Activated CD8-positive, alpha-beta memory T cell treated with anti-CD3 and anti-CD28 coated beads for 48 hours (primary cell): ENCODE measurements at places on chromosomes 6 and 20.

DNA sequence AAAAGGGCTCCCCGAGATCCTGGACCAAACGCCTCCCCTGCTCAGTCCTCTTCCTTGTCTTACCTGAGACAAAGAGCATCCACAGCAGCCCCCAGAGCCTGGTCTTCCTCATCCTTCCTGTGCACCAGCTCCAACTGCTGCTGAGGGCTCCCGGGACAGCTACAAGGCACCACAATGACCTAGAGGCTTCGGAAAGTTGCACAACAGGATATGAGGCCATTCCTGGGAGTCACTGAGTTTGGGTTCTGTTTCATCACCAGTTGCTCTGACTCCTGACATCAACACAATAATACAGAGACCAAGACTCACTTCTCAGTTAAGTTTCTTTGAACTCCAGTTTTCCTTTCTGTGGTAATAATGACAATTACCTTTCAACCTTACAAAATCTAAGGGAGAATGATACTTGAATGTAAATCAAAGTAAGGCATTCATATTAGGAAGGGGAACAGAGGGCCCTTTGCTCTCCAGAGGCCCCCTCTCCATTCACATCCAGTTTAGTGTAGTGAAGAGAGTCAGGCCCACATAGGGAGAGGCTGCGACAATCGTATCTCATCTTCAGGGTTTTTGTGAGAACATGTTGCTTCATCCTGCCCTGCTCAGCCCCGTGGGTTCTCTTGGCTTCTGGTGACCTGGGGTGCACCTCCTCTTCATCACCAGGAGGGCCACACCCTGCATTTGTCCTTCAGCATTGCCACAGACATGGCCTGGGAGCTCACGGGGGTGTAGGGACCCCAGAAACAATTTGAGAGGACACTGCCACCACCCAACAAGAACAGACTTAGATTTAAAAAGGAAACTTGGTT lies at the start of gene TREM1:
TSS of gene TREM1 (minus strand) at position 139 of the 803 bp plus-strand sequence. CDS start at position 112, 27 bp downstream.
- DNase-seq: no peak

DNA sequence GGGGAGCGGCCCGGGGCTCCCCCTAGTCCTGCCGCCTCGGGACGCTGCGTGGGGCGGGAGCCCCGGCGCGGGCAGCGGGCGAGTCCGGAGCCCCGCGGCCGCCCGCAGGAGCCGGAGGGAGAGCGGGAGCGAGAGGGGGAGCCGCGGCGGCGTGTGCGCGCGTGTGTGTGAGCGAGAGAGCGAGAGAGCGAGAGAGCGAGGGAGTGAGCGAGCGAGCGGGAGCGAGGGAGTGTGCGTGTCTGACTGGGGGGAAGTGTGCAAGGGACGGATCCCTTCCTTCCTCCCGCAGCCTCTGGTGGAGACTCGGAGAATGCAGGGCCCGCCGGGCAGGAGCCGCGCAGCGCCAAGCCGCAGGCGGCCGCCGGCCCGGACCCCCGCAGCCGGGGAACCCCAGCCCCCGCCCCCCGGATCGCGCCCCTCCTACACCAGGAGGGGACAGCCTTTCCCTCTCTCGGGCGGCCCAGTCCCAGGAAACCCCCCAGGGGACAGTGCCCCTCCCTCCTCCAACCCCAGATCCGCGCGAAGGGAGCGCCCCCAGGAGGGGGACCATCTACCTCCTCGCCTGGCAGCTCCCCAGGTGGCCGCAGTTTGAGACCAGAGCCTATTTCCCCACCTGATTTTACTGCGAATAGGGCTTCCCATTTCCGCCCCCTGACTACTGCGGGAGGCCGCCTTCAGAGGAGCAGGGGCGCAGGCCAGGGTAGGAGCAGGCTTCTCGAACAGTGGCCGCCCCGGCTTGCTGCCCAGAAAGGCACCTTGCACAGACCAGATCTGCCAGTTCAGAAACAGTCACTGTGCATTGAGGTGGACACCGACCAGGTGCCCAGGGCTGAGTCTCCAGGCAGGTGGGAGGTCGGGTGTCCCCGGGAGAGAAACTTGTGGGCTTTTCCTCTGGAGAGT lies at the start of gene CDH22:
TSS of gene CDH22 (minus strand) at position 241 of the 900 bp plus-strand sequence. CDS start 57,204 bp downstream, outside the sequence.
- no peak for DNase-seq

DNA sequence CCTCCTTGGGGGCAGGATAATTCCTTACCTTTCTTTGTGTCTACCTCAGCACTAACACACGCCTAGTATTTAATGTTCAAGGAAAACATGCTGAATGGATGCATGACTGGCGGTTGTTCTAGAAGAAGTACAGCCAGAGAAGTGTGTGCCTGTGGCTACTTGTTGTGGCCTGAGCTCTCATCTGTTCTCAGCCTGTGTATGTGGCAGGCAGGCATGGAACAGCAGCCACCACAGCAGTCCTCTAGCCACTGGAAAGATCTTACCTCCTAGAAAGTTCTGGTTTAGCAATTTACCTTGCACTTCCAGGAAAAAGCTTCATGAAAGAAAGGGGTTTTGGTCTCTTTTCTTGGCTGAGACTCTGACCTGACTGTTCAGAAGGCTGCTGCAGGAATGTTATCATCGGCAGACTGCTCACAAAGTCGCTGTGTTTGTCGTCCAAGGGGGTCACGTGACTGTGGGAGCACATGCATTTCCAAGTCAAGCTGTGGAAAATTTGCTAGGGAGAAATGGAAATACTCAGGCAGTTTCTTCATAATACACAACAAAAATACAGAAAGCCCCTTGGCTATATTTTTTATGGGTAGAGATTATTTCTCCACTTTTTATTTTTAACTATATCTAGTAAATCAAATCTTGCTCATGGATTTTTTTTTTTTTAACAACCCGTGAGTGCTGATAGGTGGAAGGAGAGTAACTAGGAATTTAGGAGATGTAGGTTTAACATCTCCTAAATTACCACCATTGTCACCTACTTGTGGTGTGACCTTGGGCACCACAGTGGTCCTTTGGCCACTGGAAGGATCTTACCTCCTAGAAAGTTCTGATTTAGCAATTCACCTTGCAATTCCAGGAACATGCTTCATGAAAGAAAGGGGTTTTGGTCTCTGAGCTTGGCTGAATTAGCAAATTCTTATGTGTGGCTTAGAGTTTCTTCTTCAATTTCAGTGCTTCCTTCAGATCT lies 110.8 kb upstream of the GPR6 start:
- DNase-seq: no peak

GRCh38 chr6:109164331-109164730 lies 69.0 kb downstream of the CEP57L1 start:
- no peak for DNase-seq

GRCh38 chr6:38305995-38306681 lies 333.6 kb downstream of the BTBD9 start:
- DNase-seq: no peak

- DNase-seq: no peak
These were observed 17.9 kb upstream of the MOCS1 start for GRCh38 chr6:39952167-39952566.

DNA sequence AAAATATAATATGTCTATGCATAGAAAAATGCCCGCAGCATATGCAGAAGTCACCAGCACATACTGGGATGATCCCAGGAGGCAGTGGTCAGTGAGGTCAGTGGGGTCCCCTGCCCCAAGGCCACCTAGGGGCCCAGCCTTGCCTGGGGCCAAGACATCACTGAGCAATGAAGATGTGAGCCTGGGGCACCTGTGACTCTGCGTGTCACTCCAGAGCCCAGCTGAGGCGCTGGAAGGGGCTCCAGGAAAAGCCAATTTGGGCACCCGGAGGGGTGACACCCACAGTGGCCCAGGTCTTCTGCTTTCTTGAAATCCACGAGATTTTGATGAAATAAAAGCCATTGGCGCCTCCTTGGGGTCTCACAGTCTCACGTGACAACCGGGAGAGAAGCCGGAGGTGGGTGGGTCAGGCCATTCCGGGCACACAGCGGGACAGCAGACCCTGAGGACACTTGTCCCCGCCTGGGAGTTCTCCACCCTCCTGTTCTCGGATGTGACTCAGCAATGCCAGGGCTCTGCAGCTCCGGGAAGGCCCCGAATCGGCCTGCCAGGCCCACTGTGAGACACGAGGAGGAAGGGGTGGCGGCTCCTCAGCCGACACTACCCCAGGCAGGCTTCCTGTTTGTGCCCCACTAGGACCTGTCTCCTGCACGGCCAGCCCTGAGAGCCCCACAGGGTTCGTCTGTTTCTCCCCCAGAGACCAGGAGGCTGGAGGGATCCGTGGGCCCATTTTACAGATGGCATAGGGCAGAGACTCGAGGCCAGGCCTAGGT lies 24.4 kb upstream of the SLCO4A1 start:
- peak; percentile 57 for DNase-seq

GRCh38 chr6:34159844-34160243 lies 14.0 kb upstream of the GRM4 start:
- no peak for DNase-seq

DNA sequence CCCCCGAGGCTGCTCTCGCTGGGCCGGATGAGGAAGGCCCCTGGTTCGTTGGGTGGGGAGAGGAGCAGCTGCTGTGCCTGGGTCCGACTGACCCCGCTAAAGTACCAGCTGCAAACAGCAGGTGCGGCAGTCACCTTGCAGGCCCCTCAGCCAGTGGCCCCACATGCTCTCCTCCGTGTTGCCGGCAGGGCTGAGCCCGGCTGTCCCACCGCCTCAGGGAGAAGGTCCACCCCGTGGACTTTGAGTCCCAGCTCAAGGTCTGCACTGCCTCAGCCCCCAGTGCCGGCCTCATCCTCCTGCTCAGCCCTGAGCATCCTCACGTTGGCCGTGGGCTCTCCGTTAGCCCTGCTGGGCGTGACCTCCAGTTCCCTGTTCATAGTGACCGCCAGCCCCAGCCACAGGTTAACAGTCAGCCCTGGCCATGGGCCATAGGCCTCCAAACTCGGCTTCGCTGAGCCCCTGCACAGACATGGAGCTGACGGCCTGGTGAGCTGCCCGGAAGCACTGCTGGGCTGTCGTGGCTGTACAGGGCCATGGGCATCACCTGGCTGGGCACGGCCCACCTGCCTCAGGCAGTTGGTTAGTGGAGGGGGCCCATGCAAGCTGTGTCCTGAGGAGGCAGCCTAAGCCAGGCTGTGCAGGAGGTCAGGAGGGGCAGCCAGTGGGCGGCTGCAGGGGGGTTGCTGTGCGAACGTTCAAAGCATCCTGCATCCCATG lies 3.1 kb downstream of the SRMS start:
- no peak for DNase-seq

- DNase-seq: no peak
These were observed 36.0 kb downstream of the ZNF341 start for GRCh38 chr20:33767777-33768138.
